ENCODE measurements at places on chromosomes 7 and 10.

- no peak for DNase-seq
Observed at GRCh38 chr7:152760854-152761748, 1.5 kb downstream of the ACTR3B start.

GRCh38 chr10:79355420-79356017 is 8.2 kb downstream of the PPIF start:
- no peak for DNase-seq

DNA sequence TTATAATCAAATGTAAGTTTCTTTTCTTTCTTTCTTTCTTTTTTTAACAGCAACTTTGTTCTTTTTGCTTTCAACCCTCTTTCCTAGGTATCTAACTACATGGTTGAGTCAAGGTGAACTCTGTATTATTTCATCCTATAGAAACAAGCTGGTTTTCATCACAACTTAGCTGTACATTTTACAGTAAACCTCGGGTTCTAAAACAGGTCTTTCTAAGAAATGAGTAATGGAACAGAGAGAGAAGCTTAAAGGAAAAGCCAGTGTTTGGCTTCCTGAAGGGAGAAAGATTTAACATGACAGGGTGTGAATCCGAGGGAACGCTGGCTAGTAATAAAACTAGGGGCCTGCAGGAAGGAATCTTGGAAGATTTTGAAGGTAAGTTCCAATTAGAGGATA is 143.4 kb upstream of the ITGB1 start:
- DNase-seq, result no peak

GRCh38 chr7:87671-88070 is 104.7 kb upstream of the FAM20C start:
- DNase-seq, result no peak

DNA sequence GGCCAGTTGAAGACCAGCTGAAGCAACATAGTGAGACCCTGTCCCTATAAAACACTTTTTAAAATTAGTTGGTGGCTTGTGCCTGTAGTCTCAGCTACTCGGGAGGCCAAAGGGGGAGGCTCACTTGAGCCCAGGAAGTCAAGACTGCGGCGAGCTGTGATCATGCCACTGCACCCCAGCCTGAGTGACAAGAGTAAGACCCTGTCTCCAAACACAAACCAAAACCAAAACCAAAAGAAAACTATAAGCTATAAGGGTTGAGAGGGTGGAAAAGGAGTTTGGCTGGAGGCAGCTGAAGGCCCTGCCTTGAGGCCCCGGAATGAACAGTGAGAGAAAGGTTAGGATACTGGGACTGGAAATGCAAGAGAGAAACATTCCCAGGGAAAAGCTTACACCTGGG is 10.9 kb upstream of the EXOC6 start:
- no peak for DNase-seq

GRCh38 chr10:71671994-71672946 is 47.3 kb downstream of the C10orf105 start:
- no peak for DNase-seq

GRCh38 chr7:37781156-37781555 is 67.2 kb upstream of the NME8 start:
- DNase-seq, result no peak

DNA sequence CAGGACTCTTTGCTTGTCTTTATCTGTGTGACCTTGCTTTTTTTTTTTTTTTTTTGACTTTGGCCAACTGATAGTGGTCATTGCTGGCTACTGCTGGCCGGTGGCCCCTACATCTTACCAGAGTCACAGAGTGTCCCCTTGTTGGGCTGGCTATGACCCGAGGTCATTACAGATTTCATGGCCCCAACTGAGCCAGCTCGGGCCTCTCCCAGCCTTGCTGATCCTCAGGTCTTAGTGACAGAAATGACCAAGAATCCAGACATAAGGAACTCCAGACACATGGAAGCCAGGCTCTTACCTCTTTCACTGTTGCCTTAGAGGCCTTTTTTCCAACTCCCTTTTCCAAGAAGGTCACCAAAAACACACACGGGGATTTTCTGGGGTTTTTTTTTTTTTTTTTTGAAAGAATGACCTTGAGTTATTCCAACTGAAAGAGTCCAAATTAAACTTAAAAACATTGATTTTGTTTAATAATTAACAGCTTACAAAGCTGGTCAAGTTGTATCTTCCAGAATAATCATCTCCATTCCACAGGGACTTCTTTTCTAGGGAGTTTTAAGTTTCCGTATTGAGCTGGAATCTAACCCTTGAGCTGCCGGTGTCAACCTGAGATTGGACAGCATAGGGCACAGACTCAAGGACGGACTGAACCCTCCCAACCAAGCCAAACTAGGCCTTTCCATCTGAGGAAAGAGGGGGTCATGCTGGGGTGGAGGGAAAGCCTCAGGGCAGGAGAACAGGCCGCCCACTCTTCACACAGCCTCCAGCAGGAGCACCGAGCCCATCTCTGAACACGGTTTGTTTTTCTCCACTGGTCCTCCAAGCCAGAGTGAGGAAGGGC is 43.8 kb downstream of the PIK3AP1 start:
- DNase-seq, result no peak

- no peak for DNase-seq
Observed at GRCh38 chr7:150943453-150943814, 34.7 kb downstream of the KCNH2 start.

DNA sequence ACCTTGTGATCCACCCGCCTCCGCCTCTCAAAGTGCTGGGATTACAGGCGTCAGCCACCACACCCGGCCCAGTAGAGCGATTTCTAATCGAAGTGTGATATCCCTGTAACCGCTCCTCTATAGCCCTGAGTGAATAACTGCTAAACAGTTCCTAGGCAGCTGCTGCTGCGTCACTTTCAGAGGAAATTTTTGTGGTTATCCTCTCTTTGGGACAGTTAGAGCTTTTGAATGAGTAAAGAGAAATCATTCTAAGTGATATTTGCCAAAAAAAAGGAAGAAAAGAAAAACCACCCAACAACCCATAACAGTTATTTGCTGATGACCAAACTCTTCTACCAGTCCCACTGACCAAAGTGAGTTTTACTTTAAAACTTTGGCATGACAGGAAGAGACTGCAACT is 59.9 kb downstream of the MKX start:
- no peak for DNase-seq

- no peak for DNase-seq
Observed at GRCh38 chr7:46146454-46147255, 225.6 kb upstream of the IGFBP3 start.

- DNase-seq, result no peak
Observed at GRCh38 chr10:113487154-113487553, 65.7 kb upstream of the HABP2 start.

DNA sequence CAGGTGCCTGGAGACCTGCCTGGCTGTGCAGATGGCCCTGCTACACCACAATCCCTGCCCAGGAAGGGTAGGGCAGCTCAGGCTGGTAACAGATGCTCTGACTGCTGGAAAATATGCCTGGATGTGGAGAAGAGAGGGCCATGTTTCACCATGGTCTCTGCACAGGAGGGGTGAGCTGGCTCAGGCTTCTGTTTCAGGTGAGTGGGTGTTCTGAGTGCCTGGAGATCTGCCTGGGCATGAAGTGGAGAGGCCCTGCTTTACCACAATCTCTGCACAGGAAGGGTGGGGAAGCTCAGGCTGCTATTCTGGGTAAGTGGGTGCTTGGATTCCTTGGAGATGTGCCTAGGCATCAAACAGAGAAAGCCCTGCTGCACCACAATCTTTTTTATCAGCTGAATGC is 350.1 kb downstream of the KIF20B start:
- no peak for DNase-seq

DNA sequence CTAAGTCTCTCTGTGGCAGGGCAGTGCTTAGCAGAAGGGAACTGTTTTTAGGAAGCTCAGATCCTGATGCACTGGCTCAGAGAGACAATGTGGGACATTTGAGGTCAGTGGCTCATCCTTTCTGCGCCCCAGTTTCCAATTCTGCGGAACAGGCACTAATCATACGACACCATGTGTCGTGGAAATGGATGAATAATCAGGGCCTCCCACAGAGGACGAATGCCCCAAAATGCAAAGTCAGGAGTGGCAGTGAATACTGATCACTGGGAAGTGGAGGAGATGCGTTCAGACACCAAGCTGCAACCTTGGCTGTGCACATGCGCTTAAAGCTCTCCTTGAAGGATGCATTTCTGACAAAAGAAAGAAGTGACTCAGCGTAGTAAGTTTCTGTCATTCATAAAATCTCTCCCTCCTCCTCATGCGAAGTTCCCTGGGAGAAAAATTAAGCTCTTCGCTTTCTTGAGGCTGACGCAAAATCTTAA is 21.9 kb upstream of the ECHDC3 start:
- DNase-seq, result no peak

GRCh38 chr10:13629116-13629515 is 42.4 kb downstream of the PRPF18 start:
- no peak for DNase-seq

DNA sequence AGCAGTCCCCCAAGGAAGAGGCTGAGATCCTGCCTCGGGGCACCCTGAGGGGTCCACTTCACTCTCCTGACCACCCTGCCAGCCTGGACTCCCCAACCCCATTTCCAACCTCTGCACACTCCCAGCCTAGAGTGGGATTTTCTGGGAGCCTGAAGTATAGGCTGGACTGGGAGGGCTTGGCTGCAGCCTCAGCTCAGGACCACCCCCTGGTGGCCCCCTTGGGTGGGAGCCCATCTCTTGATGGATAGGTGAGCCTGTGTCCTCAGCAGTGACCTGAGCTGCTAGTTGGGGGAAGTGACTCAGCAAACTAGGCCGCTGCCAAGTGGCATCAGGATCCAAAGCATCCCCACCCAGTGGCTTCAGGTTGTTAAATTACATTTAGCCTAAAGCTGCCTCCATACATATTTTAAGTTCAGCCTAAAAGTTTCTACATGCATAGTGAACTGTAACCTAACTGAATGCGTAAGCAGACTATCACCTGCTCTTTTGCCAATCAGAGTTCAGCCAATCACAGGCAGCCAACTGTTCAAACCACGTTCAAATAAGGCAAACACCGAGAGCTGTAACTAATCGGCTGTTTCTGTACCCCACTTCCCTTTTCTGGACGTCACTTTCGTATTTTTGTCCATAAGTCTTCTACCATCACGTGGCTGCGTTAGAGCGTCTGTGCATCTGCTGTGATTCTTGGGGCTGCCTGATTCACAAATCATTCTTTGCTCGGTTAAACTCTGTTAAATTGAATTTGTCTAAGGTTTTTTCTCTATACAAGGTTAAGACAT is 144.0 kb downstream of the PLPP4 start:
- peak; percentile 66 for DNase-seq

GRCh38 chr10:99671386-99671785 is 12.1 kb downstream of the ENTPD7 start:
- no peak for DNase-seq

- no peak for DNase-seq
Observed at GRCh38 chr7:2012044-2012900, 220.5 kb downstream of the MAD1L1 start.

GRCh38 chr7:38506756-38507155 is 124.4 kb downstream of the AMPH start:
- no peak for DNase-seq

GRCh38 chr10:23439961-23440889 is 1.4 kb downstream of the OTUD1 start:
- peak; percentile 69 for DNase-seq

DNA sequence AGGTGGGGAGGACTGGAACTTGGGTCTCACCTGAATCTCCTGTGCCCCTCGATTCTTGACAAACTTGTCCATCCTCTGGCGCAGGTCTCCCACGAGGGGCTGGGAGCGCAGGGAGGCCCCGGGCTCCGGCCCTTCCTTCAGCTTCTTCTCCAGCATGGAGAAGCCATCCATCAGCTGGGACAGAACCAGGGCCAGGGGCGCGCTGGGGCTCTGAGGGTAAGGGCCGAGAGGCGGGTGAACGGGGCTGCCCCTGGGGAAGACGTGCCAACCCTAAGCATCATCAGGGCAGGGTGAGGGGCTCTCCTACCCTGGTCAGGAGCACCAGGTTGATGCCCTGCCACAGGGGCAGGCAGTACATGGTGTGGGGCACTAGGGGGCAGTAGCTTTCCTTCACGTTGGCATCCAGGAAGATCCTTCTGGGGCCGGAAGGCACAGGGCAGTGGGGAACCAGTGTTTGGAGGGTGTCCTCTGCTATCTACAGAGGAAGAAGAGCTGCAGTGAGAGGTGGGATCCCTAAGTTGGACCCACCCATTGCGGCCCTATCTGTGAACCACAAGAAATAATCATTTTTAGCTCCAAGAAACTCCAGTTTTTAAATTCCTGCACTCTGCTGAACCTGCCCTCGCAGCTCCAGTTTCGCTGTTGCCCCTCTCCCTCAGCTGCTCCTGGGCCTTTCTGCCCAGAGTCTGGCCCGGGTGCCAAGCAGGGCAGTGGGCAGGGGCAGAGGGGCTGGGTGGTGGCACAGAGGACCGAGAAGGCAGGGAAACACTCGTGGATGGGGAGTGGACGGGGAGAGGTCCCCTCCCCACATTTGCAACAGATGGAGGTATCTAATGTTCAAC is 10.8 kb upstream of the PYROXD2 start:
- DNase-seq, result peak; percentile 72

- DNase-seq, result no peak
Observed at GRCh38 chr7:116417593-116418345, 81.8 kb upstream of the CAV2 start.

DNA sequence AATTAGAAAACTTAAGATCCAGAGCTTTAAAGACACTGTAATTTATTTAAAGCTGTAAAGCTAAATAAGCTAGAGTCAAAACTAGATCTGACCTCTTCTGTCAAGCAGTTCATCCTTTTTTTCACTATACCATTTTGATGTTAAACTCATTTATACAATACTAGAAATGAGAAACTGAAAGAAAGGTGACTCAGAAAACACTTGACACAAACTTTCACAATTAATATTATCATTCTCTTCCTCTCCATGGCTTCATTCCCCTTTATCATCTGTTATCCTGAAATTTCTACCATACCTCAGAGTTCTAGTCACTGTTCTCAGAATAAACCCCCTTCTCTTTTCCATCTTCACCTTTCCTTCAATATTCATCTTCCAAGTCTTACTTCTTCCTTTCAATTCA is 1.3 kb downstream of the FIGNL1 start:
- no peak for DNase-seq

- no peak for DNase-seq
Observed at GRCh38 chr10:87603196-87603595, 56.5 kb upstream of the PAPSS2 start.

GRCh38 chr7:120304674-120305073 is 31.7 kb downstream of the KCND2 start:
- DNase-seq, result no peak

GRCh38 chr7:76246804-76247389 is 45.2 kb downstream of the SRRM3 start:
- no peak for DNase-seq

DNA sequence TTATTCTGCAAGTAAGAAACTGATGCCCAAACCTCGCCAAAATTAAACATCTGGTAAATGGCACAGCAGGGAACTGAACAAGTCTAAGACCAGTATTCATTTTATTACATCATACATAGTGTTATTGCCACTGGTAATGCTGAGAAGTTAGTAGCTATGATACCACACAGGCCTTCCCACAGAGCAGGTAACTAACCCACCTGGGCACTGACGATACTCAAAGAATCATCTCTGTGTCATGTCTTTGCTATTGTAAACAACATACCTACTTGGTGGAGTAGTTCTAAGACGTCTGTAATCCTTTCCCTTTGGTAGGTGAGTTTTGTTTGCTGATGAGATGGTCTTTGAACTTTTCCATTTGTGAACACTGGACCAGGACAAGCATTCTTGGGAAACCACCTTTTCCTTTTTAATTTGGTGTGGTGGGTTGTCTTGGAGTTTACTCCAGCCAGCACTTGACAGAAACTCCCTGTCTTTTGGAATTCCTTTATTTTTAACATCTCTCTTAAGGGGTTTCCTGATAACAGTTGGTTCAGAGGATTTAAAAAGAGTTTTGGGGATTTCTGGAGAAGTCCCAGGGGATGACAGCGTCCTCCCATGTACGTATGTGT is 40.9 kb downstream of the PDSS1 start:
- DNase-seq, result no peak
